SK-N-MC (cell line): ENCODE measurements at places on chromosomes 3 and 15.

GRCh38 chr3:172003146-172003545, 36.2 kb upstream of the FNDC3B start:
- no peak for DNase-seq

DNA sequence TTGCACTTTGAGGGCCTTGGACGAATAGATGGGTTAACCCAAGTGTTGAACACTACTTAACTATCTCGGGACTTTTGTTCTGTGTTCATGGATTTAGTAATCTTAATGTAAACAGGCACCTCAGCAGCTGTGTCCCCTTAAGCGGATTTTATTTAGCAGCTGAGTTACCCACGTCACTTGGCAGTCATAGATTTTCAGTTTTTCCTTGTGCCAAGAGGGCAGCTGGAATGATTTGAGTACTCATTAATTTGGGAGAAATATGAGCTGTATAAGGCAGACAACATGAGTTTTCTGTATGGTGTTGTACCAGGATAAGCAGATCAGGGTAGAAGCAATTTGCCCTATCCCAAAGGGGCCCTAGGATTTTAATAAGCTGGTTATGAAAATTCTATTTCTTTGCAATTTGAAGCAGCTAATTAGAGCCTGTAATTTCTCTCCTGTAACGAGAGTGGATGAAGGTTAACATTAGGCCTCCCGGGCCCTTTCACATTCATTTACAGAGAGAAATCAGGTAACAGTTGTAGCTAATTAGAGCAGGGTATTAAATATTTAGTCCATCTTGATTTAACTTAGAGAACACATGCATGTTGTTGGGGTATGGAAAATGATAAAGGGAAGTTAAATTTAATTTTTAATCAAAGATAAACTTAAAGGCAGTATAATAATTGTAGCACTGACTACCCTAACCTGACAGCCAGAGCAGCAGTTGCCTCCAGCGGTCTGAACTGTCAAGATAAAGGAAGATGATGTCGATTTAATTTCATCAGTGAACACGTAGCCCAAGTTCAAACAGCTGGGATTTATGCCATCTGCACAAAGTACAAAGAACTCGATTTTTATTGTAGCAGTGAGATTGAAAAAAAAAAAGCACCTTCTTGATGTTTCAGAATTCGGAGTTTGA, 194.5 kb downstream of the LRTM1 start:
- no peak for DNase-seq

DNA sequence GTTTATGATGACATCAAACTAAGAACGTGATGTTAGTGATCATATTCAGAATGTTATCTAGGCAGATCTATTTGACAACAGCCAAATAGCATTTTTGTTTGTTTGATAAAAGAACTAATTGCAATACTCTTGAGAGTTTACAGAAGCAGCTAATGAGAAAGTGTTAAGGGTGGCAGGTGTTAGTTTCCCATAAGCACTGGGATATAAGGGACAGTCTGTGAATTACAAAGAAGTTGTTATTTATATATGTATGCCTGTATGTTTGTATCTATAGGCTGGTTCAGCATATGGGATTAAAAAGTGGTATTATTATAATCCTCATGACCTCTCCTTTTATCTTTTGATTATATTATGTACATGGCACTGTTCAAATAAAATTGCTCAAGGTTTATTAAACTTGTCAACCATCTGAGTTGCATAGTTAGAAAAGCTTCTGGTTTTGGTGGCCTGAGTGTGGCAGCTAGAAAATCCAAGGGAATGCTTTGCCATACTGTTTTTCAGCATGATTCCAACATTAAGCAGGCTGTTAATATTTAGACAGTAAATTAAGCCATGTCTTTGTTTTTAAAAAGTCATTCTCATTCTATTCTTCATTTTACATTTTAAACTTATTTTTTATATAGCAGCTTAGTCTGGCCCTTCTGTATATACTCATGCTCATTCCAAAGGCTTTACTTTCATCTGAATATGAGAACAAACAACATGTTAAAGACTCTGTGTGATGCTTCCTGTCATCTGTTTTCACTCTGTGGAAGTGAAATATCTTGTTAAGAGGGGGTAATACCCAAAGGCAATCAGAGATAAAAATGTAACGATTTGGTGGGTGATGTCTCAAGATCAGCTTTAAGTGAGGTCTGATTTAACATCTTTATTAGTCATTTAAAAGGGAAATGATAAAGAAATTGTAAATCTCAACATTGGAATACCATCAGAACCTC, 13.1 kb downstream of the ROBO2 start:
- DNase-seq: peak; percentile 76

GRCh38 chr3:25046911-25047771, 380.9 kb upstream of the RARB start:
- no peak for DNase-seq

- DNase-seq: no peak
Measured at GRCh38 chr15:51708013-51708412, 26.7 kb downstream of the SCG3 start.

- no peak for DNase-seq
Measured at GRCh38 chr3:180175572-180175971, 138.8 kb upstream of the PEX5L start.

- DNase-seq: no peak
Measured at GRCh38 chr15:64044300-64045100, 1.8 kb downstream of the DAPK2 start.
